ENCODE measurements at places on chromosomes 6 and 20.

- DNase-seq, result no peak
Observed at GRCh38 chr6:87029711-87030314, 65.1 kb downstream of the CGA start.

DNA sequence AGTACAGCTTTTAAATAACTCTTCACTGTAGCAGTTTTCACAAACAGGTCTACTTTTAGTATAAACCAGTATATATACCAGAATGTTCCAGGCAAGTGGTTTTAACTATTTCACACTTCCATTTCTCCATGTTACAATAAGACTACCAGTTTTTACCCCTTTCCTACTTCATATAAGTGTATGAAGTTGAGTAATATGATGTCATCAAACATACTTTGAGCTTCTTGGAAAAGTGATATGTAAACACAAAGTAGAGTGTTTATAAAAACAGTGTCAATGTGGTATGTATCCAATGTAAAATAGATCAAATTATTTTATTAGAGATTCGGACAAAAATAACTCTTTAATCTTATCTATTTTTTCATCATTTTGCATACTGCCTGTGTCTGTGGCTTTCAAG, 2.5 kb upstream of the PAQR8 start:
- DNase-seq, result no peak

DNA sequence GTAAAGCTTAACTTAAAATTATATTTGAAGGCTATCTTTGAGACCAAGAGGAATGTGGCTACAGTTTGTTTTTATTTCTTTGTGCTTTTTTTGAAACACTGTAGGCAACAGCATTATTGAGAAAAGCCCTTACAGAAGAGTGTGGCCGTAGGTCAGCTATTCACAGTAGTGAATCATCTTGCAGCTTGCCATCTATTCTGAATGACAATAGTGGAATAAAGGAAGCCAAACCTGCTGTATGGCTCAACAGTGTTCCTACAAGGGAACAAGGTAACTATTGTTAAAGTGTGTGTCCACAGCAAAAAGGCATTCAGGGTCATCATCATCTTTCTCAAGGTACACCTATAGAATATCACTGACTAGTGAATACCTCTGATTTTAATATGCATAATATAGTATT, 88.5 kb downstream of the KIZ start:
- no peak for DNase-seq

DNA sequence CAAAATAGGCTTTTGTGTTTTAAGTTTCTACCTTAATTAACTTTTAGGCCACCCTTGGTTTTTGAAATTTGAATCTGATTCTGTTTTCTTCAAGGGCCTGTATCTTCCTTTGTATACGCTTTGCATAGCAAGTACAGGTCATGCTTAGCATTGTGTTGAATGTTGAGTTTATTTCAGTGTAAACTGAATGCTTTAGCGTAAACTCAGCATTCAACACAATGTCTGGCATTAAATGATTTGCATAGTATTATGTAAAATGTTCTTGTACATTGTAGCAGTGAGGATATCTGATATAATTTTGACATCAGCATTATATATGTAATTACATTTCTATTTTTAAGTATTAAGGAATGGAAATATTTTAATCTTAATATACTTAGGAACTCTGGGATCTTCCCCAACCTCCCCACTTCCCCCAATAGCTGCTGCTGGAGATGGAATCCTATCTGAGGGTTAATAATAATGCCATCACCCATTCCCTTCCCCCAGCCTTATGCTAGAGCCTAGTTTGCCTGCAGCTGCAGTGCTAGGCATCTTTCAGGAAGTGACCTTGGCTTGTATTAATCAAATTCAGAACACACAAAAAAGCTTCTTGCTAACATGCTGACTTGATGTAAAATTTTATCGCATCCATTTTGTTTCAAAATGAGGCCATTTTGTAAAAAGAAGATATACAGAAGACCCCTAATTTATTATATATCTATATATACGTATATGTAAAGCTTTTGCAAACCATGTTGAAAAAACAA, 73.1 kb downstream of the NCOA3 start:
- no peak for DNase-seq

DNA sequence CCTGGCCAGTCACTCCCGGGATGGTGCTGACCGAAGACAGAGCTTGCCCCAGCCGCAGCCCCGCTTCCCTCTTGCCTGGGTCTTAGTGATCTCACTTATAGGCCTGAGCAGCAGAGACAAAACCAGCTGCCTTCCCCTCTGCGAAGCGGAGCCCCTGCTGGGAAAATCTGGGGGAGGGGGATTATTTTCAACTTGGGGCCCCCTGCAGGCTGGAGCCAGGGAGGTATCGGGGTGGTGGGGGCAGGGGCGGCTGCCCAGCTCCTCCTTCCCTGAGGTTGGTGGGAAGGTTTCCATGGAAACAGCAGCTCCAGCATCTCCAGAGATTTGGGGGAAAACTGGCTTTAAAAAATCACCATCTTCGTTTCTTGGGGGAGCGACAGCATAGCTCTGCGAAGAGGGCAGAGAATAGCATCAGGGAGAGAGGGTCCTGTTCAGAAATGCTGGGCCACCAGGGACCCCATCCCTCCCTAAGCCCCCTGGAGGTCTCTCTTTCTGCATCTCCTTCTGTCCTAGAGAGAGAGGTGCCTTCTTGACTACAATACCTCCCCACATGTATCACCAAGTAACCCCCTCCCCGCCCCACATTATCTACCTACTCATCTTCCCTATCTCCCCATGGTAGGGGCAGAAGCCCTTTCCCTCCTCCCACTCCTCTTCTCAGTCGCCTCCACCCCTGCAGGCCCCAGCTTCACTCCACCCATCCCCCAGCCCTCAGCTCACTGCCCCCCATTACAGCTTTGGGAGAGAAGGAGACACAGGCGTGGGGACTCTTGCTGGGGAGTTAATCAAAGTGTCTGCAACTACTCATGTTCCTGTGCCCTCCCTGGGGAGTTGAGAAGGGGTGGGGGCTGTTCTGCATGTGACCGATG, 88.4 kb upstream of the CCDC167 start:
- DNase-seq, result no peak

GRCh38 chr20:46423342-46423741, 16.9 kb upstream of the ELMO2 start:
- no peak for DNase-seq

GRCh38 chr6:74187811-74188210, 491.8 kb downstream of the CD109 start:
- no peak for DNase-seq

DNA sequence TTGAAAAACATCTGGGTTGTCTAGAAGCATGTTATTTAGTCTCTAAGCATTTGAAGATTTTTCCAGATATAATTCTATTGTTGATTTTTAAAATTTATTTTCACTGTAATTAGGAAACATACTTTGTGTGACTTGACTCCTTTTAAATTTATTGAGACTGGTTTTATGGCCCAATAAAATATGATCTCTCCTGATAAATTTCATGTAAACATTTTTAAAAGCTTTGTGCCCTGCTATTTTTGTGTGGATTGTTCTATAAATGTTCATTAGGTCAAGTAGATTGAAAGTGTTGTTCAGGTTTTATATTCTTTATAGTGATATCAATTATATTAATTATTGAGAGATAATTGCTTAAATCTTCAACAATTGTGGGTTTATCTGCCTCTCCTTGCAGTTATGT, 105.4 kb downstream of the RFX6 start:
- no peak for DNase-seq

DNA sequence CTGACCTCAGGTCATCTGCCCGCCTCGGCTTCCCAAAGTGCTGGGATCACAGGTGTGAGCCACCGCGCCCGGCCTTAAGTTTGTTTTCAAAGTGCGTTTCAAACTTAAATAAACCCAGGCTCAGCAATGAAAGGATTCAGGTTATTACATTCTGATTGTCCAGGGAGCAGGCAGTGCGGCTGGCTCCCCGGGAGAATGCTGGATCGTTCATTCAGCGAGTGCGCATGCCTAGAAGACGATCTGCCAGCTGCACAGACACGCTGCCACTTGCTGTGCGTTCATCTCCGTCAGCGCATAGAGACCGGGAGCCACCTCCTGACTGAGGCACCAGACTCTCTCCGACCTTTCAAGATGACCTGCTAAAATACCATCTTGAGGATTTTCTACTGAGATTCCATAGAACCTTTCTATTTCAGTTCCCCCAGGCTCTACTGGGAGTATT, 163.9 kb upstream of the ZNF217 start:
- no peak for DNase-seq

- DNase-seq, result no peak
Observed at GRCh38 chr6:3820563-3820962, 28.6 kb upstream of the FAM50B start.

GRCh38 chr20:9501473-9501872, 12.9 kb upstream of the LAMP5 start:
- DNase-seq, result no peak

DNA sequence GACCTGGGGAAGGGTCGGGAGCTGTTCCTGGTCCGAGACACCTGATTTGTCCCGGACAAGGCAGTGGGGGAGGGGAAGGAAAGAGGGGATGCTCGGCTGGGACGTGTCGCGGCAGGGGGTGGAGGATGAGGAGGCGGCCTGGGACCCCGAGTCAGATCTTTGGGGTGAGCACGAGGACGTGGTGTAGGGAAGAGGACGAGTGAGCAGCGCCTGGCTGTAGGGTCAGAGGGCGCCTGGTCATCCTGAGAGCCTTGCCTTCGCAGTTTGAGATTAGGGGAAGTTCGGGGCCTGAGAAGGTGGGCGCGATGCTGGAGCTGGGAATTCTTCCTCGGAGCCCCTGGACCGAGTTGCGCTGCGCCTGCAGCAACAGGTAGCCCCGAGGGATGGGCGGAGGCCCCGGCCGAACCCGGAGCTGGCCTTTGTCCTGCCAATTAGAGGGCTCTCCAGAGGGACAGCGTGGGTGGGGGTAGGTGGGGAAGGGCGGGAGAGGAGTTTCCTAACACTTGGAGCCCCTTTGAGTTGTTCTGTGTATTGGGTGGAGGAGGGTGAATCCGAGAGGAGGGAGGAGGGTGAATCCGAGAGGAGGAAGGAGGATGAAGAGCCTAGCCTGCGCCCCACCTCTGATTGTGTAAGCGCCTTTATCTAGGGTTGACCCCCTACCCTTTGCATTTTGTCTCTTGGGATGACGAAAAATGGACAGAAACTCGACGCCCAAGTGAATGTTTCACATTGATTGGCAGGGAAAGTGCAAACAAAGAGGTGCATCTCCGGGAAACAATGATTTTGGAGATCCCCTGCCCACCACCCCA, 72.0 kb downstream of the SOX4 start:
- no peak for DNase-seq

DNA sequence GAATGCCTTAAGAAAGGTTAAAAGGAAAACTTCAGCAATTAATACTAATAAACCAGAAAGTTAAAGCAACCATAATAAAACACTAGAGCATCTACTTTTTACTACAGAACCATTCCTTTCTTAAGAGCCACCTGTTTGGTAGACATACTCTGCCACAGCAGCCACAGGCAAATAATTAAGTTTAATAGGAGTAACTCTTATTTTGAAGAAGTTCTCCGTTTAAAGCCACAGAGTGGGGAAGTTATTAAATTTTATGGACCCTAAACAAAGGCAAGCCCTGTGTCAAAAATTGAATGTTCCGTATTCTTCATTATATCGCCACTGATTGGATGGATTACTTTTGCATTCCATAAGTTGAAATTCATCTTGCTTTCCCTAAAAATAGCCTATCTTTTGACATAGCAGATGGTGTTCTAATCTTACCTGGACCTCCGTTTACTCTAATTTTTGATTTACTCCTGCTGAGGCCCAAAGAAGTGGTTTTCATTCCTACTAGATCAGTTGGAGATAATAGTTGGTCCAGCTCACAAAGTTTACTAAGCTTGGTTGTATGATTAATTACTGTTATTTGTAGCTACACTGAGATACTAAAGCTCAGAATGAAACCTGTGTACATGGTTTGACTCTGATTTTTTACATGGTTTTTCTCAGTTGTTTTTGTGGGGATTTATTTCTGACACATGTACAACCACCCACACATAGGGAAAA, 140.4 kb upstream of the SUPT3H start:
- no peak for DNase-seq

DNA sequence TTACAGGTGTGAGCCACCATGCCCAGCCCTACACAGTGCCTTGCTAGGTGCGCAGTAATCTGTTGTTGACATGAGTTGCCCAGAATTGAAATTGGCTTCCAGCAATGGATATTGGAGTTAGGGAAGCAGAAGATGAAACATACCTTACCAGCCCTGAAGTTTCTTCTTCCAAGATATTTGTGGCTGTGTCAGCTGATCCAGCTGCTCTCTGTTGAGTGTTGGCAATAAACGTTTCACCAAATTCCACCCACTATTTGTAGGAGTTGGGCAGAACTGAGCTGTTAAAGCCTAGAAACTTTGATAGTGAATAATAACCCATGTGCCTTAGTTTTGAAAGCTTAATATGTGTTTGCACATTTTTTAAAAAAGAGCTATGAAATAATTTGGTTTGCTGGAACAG, 218.2 kb upstream of the SNX9 start:
- DNase-seq, result no peak

DNA sequence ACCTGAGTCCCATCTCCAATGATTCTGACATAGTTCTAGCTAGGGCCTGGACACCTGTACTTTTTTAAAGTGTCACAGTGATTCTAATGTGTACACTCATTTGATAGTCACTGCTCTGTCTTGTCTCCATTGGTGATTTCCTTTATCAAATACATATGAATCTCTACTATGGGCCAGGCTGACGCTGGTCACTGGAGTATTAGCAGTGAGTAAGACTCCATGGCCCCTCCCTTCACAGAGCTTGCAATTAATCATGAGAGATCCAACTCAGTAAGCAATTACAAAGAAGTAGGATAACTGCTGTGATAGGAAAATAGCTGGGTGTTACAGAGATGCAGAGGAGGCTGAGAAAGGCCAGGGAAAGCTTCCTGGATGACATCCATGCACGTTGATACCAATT, 19.3 kb upstream of the SASH1 start:
- no peak for DNase-seq

- no peak for DNase-seq
Observed at GRCh38 chr20:62342910-62343309, 24.2 kb downstream of the LAMA5 start.

DNA sequence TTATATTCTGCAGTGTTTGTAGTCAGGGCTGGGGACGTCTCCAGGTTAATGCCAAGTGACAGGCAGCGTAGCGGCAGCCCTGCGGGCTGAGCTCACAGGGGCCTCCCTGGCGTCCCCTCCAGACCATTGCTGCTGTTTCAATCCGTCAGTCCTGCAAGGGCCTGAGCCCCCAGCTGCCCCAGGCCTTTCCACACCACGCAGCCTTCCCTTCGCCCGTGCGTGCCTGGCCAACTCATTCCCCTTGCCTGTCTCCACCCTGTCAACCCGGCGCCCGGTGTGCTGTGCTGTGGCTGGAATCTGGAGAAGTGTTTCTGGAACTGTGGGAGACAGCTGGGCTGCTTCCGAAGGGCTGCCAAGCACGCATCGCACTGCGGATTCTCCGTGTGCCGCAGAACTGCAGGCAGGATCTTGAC, 11.9 kb downstream of the BHLHE23 start:
- no peak for DNase-seq

- no peak for DNase-seq
Observed at GRCh38 chr20:7665376-7665775, 274.9 kb downstream of the HAO1 start.

DNA sequence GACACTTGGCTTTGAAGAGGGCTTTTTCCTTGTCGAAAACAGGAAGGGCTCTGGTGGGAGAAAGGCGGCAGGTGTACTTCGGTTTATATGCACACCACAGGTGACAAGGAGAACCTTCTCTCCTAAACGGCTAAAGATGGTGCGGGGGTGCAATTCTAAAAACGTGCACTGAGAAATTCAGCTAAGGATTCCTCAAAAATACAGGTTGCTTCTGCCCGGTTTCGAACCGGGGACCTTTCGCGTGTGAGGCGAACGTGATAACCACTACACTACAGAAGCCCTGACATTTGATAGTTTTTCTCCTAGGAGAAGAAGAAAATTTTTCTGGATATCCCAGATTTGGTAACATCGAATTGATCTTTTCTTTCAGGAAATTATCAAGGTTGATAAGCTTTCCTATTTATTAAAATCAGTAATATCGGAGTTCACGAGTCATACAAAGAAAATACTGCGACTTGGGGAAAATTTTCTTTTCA, 32.0 kb downstream of the POM121L2 start:
- no peak for DNase-seq

All from stimulated activated CD4-positive, alpha-beta T cell treated with anti-CD3 and anti-CD28 coated beads, Interleukin-1b, Interleukin-23, amount 100 ng/mL, for 1 hour (primary cell).